ENCODE measurements at places on chromosomes 12 and 14.

GRCh38 chr12:61023231-61023630 is 1237.0 kb upstream of the USP15 start:
- no peak for DNase-seq

DNA sequence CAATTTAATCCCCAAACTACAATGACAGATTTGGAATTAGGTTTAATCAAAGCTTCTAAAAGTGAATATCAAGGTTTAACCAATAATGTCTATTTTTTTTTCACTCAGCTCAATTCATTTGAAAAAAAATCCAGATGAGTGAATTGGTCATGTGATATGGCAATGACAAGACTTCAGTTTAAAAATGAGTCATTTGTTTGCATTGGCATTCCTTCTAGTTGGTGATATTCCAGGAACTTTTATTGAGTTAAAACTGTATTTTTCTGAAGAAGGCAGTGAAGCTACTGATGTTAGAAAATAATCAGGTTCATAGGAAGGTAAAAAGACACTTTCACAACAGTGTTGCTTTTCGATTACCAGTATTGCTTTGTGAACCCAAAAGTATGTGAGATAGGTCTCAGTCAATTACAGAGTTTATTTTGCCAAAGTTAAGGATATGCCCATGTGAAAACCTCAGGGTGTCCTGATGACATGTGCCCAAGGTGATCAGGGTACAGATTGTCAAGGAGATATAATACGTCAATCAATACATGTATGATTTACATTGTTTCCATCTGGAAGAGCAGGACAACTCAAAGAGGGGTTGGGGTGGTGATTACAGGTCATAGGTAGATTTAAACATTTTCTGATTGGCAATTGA is 1214.9 kb downstream of the GALC start:
- no peak for DNase-seq

DNA sequence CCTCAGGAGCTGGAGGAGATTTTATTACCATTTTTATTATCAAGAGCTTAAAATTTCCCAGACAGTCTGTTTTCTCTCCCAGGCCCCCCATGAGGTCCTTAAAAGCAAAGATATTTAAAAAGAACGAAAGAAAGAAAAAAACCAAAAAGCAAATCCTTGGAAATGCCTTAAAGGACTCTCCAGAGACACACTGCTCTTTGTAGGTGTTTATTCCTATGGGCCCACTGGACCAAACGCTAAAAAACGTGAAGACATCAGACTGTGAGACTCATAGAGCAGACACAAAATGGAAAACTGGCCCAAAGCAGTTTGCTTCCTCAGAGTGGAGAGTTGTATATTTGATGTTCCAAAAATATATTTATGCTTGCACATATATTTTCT is 1.2 kb upstream of the NID2 start:
- DNase-seq, result no peak

- DNase-seq, result no peak
Observed at GRCh38 chr12:85273381-85274314, 6.4 kb upstream of the ALX1 start.

DNA sequence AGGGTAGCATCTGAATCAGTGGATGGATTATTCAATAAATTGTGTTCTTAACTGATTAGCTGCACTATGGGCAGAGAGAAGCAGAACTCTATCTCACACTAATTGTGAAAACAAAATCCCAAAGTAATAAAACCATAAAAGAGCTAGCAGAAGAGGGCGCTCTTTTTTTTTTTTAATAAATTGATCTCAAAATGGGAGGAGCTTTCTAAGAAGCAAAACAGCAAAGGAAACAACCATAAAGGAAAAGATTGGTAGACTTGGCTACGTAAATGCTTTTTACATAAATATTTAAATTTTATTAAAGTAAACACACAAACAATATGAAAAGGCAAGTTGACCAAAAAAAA is 1.5 kb upstream of the TM7SF3 start:
- DNase-seq, result no peak

DNA sequence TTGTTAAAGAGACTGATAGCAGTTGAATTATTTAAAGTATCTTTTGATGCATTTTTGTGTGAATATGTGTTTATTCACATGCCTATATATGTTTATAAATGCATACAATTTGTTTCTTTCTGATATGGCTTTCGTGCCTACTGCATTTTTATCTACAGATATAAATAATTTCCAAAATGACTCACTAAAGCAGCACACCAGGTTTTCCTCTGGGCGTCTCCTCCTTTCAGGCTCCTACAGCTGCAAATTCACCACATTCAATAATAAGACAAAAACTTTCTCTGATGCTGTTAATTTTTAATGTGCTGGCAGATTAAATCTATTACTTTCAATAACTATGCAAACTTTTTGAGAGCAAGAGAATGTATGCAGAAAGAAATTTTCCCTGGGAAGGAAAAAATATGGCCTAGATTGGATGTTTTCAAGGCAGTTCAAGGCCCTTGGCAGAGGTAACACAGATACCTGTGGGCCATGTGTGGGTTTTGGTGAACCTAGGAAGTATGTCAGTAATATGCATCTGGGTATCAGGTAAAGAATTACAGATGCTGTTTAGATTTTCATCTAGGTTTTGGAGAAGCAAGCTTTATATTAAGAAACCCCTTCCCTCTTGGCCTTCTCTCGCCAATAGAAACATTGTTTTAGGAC is 381.8 kb downstream of the EGLN3 start:
- no peak for DNase-seq

DNA sequence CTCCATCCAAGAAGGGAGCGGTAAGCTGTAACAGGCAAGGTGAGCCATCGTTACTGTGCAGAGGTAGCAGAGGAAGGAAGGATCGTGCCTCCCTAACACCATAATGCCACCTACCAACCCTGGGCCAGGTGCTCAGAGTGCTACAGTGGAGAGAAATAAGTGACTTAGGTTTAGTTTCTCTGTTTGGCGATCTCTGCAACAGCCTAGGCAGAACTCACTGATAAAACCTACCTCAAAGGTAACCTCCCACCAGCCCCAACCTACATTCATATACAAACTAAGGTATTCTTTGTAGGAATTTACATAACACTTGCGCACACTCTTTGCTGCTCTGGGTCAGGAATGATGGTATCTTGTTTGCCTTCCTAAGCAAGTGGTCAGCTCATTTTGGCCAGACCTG is 93.4 kb upstream of the TMEM132D start:
- no peak for DNase-seq

GRCh38 chr12:52445876-52446275 is 6.1 kb downstream of the KRT6B start:
- DNase-seq, result no peak
